MV-4-11 (cell line): ENCODE measurements at places on chromosomes 3 and 15.

GRCh38 chr3:119428538-119428937, 34.9 kb downstream of the TMEM39A start:
- DNase-seq, result no peak

GRCh38 chr15:61742591-61742990, 317.7 kb downstream of the VPS13C start:
- DNase-seq, result no peak

GRCh38 chr3:197953325-197953724, 3.3 kb downstream of the RPL35A start:
- DNase-seq, result no peak

- peak; percentile 33 for DNase-seq
Measured at GRCh38 chr15:90184786-90185704, 16.1 kb upstream of the SEMA4B start.

- no peak for DNase-seq
Measured at GRCh38 chr3:171342783-171343420, 117.3 kb downstream of the TNIK start.

DNA sequence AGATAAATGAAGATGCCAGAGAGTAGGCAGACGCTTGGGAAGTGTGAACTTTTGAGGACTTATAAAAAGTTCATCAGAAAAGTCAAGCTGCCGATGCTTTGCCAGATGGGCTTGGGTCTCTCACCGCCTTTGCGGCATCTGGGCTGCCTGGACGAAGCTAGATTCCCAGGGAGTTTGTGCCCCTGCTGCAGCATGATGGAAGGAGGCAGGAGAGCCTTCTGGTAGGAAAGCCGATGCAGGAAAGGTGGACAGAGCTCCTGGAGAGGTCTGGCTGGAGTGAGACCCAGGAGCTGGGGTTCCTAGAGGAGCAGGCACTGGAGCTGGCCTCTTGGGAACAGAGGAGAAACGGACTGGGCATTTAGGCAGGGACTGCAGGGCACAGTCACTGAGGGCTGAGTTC, 51.9 kb upstream of the ATP2B2 start:
- no peak for DNase-seq

- no peak for DNase-seq
Measured at GRCh38 chr3:28590860-28591259, 242.2 kb upstream of the AZI2 start.

DNA sequence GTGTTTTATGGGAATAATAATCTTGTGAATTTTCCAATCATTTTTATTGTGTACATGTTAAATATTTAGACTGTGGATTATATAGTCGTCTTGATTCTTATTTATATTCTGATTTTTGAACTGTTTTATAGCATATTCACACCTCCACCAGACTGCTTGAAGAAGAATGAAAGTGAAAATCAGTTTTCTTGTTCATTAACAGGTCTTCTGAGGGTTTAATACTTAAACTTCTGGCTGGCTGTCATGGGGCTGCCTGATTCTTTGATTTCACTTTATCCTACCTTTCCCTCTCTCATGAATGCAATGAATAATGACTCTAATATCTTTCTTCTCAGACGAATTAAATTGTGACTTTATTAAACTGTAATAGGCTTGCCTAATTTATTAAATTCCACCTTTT, 56.2 kb downstream of the ATP2C1 start:
- no peak for DNase-seq

DNA sequence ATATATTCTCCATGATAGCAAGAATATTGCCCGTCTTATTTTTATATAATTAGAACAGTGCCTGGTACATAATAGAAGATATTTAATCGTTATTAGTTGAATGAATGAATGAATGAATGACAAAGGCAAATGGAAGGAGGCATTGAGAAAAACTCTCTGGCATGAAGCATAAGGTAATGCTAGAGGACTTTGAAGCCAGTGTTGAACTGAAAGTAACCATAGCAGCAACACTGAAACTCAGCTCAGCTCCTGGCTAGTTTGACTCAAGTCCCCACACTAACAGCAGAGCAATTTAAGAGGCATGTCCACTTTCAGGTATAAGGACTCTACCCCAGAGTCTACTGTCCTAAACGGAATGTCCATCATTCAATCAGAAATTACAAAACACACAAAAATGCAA, 227.0 kb downstream of the CPNE4 start:
- peak; percentile 6 for DNase-seq

DNA sequence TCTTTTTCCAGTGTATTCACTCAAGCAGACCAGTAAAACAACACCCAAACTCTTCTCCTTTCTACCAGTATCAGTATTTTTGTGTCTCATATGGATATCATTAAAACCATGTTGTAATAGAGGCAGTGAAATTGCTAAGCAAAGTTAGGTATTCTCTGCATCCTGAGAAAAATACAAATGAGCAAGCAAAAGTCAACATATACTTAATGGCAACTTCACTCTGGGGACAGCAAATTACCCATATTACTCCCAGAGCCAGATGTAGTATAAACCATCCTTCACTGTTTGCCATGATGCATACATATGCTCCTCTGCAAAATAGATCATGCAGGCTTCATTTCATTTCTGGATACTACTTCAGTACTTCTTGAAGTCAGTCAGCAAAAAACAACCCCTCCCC, 22.1 kb downstream of the UBA5 start:
- DNase-seq, result no peak

- no peak for DNase-seq
Measured at GRCh38 chr15:69648775-69649735, 196.4 kb downstream of the RPLP1 start.

DNA sequence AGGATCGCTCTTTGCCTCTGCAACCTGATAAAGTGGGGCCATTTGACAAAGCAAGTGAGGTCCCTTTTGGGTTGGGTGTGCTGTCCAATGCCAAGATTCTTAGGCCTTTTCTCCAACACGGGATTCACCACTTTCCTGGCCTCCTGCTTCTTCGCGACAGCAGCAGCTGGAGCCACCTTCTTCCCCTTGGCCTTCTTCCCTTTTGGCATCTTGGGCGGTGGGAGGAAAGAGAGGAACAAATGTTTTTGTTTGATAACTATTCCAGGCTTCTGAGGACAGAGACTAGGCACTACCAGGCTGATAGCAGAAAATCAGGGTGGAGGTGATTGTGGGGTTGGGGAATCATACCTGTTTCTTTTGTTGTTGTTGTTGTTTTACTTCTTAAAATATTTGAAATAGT, 30.0 kb upstream of the FAM81A start:
- DNase-seq, result no peak

DNA sequence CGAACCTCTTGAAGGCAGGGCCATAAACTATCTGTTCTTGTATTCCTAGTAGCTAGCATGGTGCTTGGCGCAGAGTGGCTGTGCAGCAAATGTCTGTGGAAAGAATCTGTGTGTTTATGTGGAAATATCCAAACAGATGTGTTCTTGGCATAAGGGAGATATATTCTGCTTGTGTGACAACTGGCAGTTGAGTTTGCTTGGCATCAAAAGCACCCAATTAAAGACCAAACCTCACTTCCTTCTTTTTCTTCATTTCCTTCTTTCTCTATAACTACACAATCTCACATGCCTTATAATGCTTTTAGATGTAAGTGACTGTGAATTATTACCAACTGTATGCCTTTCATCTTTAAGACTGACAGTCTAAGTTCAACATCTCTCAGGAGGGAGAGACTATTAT, 296.5 kb downstream of the SLC9A9 start:
- DNase-seq, result peak; percentile 55

DNA sequence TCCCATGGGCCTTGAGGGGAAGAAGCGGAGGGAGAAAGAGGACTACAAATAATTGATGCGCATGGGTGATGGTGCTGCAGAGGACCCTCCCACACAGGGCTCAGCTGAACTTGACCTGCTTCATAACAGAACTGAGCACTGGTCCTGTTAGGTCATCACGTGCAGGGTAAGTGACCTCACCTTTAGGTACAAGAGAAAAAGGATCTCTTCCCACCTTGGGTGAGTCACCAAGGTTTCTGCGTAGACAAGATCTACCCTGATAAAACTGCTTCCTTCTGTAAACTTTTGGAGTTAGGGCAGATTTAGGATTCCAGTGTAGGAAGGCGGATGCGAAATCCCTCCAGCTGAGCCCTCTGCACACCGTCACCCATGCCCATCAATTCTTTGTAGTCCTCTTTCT, 67.1 kb downstream of the FEM1B start:
- no peak for DNase-seq

GRCh38 chr3:149038322-149038721, 47.0 kb downstream of the GYG1 start:
- no peak for DNase-seq

DNA sequence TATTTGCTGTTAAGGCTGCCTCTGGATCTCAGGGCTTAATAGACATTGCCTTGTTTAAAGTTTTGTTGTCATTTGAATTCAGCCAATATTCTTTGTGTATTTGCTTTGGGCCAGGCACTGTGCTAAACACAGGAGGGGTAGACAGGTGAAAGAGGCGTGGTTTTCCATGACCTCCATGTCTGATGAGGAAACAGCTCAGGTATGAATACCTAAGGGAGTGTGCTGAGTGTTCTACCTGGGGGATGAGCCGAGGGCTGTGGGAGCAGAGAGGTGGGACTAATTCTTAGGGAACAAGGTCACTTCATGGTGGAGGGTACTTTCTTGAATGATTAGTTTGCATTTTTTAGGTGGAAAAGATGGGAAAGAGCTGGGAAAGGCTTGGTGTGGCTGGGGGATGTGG, 108.2 kb downstream of the THSD4 start:
- no peak for DNase-seq

DNA sequence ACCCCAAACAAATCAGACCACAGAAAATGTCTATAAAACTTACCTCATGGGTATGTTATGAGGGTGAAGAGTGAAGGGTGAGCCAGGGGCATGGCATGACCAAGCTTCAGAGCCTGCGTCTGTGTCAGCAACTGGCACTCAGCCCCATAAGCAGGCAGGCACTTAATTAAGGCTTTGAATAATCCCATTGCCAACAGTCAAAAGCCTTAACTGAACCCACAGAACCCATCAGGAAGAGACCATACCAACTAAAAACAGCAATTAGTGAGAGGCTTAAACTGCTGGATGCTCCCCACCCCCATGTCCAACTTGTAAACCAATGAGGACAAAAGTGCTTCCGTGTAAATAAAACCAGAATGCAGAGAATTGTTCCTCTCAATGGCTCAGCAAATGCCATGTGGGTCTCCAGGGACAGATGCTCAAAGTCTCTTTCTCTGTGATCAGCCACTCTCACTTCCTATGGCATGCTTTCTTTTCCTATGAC, 126.0 kb downstream of the MYLK start:
- DNase-seq, result peak; percentile 59

DNA sequence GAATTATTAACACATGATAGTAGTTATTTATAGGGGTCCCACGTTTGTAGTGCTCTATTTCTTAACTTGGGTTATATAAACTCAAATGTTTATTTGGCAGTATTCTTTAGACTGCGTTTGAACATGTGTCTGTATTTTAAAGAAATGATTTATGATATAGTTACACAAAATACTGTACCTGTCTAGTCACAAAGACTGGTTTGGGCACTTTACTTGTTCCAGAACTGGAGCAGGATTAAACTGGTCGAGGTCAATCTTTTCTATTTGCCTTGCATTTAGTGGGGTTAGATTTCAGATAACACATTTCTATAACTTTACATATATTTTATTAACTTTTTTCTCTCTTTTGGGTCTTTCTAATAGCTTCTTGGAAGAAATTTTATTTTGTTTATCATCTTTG, 39.5 kb downstream of the HACD3 start:
- DNase-seq, result no peak

DNA sequence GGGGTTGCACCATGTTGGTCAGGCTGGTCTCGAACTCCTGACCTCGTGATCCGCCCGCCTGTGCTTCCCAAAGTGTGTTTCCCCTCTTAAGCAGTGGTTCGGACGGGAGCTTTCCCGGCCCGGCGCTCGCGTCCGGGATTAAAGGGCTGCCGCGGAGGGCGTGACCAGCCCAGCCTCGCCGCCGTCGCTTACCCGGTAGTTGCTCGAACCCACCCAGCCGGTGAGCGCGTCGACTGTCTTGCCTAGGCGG, 513 bp downstream of the CLASP2 start:
- DNase-seq, result peak; percentile 36

GRCh38 chr3:20930034-20930433, 744.0 kb upstream of the SGO1 start:
- DNase-seq, result no peak

GRCh38 chr3:154074966-154075365, 46.2 kb upstream of the ARHGEF26 start:
- no peak for DNase-seq

DNA sequence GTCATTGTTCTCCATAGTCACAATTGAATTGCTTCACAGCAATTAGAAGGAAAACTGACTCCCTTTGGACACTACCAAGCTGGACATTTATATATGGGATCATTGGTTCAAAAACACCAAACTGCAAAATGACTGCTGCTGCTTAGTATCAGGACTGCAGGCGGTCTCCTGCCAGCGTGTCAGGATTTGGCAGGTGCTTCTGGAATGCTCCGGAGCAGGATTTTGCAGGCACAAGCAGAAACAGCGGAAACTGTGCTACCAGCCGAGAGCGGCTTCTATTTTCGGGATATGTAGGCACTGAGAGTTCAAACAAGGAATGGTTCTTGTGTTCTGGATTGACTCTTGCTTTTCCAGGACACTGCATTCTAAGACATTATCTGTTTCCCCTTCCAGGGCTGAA, 95.5 kb downstream of the SSR3 start:
- no peak for DNase-seq

DNA sequence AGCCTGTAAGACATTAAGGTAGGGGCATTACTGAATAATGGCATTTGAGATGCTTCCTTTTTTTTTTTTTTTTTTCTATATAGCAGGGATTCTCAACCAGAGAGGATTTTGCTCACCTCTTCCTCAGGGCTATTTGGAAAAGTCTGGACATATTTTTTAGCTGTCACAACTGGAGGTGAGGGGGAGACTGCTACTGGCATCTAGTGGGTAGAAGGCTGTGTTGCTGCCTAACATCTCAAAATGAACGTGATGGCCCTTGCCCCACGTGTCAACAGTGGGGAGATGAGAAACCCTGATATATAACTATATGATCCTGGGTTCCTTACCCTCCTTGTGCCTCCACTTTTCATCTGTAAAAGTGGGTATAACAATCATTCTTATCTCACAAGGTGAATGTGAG, 71.9 kb downstream of the CADPS start:
- no peak for DNase-seq

DNA sequence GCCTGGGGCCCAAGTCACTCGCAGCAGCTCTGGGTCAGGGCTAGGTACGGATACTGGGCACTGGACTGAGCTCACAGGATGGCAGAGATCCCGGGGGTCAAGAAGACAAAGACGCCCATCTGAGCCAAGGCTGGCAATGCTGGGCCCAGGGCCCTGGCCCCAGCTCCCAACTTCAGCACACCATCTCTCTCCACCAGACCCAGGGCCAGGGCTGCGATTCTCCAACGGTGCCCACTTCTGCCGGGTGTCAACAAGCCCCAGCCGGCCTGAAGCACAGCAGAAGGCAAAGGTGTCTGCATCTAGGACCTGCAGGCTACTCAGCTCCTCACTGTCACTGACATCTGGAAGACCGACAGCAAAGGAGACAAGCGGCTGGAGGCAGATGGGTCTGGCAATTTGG, 8.6 kb downstream of the WDR73 start:
- DNase-seq, result no peak

- DNase-seq, result peak; percentile 37
Measured at GRCh38 chr15:101138913-101139880, 112.7 kb downstream of the CHSY1 start.
